ENCODE measurements at places on chromosomes 1 and 21.

GRCh38 chr1:109304226-109304920 is 2.4 kb downstream of the MYBPHL start:
- H3K36me3 ChIP-seq = no peaks in the 10 kb centered on the region
- DNase-seq = no peak
- no peak overlapping the region for H3K4me3 ChIP-seq
- H3K27ac ChIP-seq = no peak overlapping the region
- H3K4me1 ChIP-seq = no peaks in the 10 kb centered on the region

GRCh38 chr1:99441299-99442095 is 177.2 kb downstream of the PLPPR4 start:
- no peaks in the 10 kb centered on the region for H3K4me1 ChIP-seq
- H3K4me3 ChIP-seq = no peak overlapping the region
- DNase-seq = no peak
- H3K27ac ChIP-seq = no peak overlapping the region
- no peaks in the 10 kb centered on the region for H3K27me3 ChIP-seq

GRCh38 chr1:87466621-87467020 is 137.9 kb downstream of the LMO4 start:
- DNase-seq = no peak
- peaks cover 29% of the 10 kb centered on the region for H3K27me3 ChIP-seq
- no peaks in the 10 kb centered on the region for H3K36me3 ChIP-seq
- no peak overlapping the region for H3K4me3 ChIP-seq

GRCh38 chr21:45544449-45545235 is 2.4 kb upstream of the SLC19A1 start:
- H3K27ac ChIP-seq = no peak overlapping the region
- no peaks in the 10 kb centered on the region for H3K27me3 ChIP-seq
- H3K36me3 ChIP-seq = peaks cover 1% of the 10 kb centered on the region
- DNase-seq = no peak
- H3K4me1 ChIP-seq = peaks cover 17% of the 10 kb centered on the region

DNA sequence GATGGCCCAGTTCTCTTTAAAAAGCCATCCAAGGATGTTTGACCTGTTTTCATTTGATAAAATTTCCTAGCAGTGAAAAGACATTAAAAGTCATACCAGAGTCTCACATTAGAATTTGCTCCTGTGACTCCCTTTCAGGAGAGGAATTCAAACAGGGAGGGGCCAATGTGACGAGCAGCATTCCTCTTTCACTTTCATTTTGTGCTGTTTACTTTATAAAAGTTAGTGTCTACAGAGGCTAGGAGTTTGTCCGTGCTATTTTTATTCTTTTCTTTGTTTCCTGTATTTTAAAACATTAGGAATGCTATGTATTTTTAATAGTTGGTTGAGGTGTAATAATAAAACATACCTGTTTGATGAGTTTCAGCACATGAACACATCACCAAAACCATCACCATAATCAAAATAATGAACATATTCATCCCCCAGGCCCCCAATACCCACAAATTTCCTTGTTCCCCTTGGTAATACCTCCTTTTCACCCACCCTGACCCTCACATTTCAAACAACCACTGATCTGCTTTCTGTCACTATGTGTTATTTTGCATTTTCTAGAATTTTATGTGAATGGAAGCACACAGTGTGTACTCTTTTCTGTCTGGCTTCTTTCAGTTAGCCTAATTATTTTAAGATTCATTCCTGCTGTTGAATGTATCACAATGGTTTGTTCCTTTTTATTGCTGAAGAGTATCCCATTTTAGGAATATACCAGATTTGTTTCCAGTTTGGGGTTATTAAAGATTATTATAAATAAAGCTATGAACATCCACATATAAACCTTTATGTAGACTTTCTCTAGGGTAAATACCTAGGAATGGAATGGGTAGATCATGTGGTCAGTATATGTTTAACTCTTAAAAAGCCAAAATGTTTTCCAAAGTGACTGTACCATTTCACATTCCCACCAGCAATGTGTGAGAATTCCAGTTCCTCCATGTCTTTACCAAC is 129.5 kb downstream of the TENT5C start:
- H3K4me3 ChIP-seq = peak overlapping the region; percentile 79
- DNase-seq = no peak
- no peaks in the 10 kb centered on the region for H3K27me3 ChIP-seq

DNA sequence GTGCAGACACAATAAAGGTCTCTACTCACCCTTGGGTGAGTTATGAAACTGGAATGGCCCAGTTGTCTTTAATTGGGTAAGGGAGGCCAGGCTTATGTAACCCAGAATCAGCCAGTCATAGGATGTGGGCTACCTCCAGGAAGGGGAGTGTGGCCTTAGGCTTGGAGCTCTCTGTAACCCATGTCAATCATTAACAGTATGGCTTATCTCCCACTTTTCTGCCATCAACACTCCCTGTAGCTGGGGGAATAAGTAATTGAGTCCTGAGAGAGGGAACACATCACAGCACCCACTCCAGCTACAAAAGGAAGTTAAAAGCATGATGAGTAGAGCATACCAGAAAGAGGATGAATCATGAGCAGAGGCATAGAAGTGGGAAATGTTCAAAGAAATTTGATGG is 327.0 kb upstream of the DUSP10 start:
- no peaks in the 10 kb centered on the region for H3K36me3 ChIP-seq
- H3K4me3 ChIP-seq = no peak overlapping the region
- H3K27ac ChIP-seq = no peak overlapping the region

GRCh38 chr1:3278416-3279181 is 175.9 kb upstream of the ARHGEF16 start:
- H3K36me3 ChIP-seq = no peaks in the 10 kb centered on the region
- no peaks in the 10 kb centered on the region for H3K4me1 ChIP-seq
- no peak for DNase-seq
- no peak overlapping the region for H3K4me3 ChIP-seq
- peaks cover 13% of the 10 kb centered on the region for H3K27me3 ChIP-seq

DNA sequence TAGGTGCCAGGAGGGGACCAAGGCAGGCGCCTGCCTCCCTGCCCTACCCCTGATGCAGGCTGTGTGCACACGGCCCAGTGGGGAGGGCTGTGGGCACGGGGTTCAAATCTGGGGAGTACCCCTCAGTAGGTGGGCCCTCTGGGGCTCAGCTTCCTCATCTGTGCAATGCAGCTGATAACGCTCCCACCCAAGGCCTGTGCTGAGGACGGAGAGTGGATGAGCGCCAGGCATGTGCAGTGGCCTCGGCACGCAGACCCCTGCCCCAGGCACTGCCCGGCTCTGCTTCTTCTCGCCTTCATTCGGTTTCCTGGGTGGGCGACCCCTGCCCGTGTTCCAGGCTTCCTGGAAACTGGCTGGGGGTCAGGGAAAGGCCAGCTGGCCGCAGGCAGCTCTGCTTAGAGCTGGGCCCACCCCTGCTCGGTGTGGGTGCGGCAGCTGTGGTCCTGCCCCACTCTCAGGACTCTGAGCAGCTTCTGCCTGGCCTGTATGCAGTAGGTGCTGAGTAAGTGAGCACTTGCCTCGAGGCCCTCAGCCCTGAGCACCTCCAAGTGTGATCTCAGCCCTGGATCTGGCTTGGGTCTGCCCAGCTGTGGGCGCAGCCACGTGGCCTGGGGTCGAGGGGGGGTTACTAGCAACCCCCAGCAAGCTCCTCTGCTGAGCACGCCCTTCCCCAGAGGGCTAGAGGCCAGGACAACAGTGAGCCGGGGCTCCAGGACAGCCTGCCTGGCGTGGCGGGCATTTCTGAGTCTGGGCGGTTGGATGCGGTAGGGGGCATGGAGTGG is 11.9 kb upstream of the TNFRSF14 start:
- no peaks in the 10 kb centered on the region for H3K27me3 ChIP-seq
- DNase-seq = no peak
- peaks cover 6% of the 10 kb centered on the region for H3K4me1 ChIP-seq
- H3K4me3 ChIP-seq = no peak overlapping the region
- no peak overlapping the region for H3K27ac ChIP-seq

- H3K27ac ChIP-seq = no peak overlapping the region
- H3K27me3 ChIP-seq = peaks cover 53% of the 10 kb centered on the region
- no peak for DNase-seq
- H3K36me3 ChIP-seq = no peaks in the 10 kb centered on the region
- no peaks in the 10 kb centered on the region for H3K4me1 ChIP-seq
- no peak overlapping the region for H3K4me3 ChIP-seq
These were observed 41.4 kb downstream of the MTARC1 start for GRCh38 chr1:220828179-220828490.

DNA sequence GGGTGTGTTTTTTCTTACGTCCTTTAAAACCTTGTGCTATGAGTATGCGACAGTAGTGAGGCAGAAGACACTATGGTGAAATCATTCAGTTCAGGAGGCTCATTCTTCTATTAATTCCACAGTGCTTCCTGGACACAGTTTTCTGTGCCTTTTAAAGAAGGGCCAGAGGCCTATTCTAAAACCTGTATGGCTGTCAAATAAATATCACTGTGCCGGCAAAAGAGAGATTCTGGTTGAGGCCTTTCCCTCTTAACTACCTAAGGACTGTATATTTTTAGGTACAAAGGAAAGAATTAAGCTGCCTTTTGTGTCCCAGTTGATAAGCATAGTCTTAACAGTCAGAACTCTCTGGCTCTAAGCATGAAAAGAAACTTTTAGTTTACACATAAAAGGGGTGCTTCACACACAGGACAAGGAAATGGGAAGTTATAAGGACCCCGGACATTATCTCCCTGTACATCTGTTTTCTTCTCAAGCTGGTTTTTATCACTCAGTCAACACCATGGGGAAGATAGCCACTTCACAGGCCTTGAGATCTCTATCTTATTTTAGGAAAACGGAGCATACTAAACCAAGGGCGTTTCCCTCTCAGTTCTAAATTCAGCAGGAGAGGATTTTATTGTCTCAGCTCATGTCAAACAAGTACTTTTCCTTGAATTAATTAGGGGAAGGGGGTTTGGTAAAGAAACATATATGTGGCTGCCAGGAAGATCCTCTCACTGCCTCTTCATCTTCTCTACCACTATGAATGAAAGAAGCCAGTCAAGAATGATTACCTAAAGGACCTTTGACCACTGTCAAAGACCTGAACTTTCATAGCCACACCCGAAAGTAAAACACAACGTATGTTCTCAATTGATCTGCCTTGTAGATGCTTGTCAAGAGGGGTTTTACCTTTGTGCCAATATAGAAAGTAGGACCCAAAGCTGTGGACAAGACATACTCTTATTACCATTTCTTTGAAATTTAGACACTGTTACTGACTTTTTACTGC is 71.4 kb upstream of the HSPA13 start:
- H3K4me3 ChIP-seq = no peak overlapping the region
- H3K36me3 ChIP-seq = no peaks in the 10 kb centered on the region
- H3K27ac ChIP-seq = peak overlapping the region; percentile 47
- peaks cover 20% of the 10 kb centered on the region for H3K4me1 ChIP-seq

- H3K4me1 ChIP-seq = no peaks in the 10 kb centered on the region
- H3K4me3 ChIP-seq = no peak overlapping the region
- no peaks in the 10 kb centered on the region for H3K27me3 ChIP-seq
- no peak overlapping the region for H3K27ac ChIP-seq
- DNase-seq = no peak
These were observed 553.4 kb downstream of the PLPP3 start for GRCh38 chr1:56025942-56026341.

- peaks cover 20% of the 10 kb centered on the region for H3K36me3 ChIP-seq
- H3K4me1 ChIP-seq = peaks cover 50% of the 10 kb centered on the region
- DNase-seq = no peak
- H3K27ac ChIP-seq = peak overlapping the region; percentile 70
These were observed 48.6 kb downstream of the MDM4 start for GRCh38 chr1:204564835-204565234.

GRCh38 chr1:37865348-37866120 is 6.1 kb upstream of the MTF1 start:
- H3K4me3 ChIP-seq = no peak overlapping the region
- H3K27me3 ChIP-seq = no peaks in the 10 kb centered on the region
- H3K36me3 ChIP-seq = peaks cover 30% of the 10 kb centered on the region
- H3K27ac ChIP-seq = no peak overlapping the region
- H3K4me1 ChIP-seq = no peaks in the 10 kb centered on the region

DNA sequence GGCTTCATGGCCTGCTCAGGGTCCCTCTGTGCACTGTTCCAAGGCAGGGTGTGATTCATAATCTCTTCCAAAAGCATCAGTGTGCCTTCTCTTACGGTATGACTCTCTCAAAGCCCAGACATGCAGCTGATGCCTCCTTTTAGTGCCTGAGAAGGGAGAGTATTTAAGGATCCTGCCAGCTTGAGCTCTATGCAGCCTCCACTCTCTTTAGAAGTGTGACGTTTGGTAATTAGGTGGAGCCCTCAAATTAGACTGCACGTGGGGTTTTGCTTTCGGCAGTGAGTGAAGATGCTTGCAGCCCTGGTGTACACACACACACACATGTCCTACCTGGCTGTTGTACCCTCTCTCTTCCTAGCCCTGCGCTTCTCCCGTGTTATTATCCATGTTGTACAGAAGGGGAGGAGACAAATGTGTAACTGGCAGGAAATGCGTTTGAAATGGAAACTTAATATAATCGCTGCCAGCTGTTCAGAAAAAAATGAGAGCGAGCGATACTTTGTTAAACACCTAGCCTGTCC is 2.6 kb upstream of the C1orf174 start:
- H3K27me3 ChIP-seq = no peaks in the 10 kb centered on the region
- no peak for DNase-seq
- peaks cover 35% of the 10 kb centered on the region for H3K4me1 ChIP-seq
- peaks cover 14% of the 10 kb centered on the region for H3K36me3 ChIP-seq
- H3K27ac ChIP-seq = peak overlapping the region; percentile 90

- peaks cover 16% of the 10 kb centered on the region for H3K36me3 ChIP-seq
- peak overlapping the region; percentile 98 for H3K27ac ChIP-seq
- DNase-seq = no peak
- peaks cover 14% of the 10 kb centered on the region for H3K27me3 ChIP-seq
- H3K4me1 ChIP-seq = peaks cover 49% of the 10 kb centered on the region
These were observed 1.9 kb upstream of the GNB1 start for GRCh38 chr1:1892763-1893120.

DNA sequence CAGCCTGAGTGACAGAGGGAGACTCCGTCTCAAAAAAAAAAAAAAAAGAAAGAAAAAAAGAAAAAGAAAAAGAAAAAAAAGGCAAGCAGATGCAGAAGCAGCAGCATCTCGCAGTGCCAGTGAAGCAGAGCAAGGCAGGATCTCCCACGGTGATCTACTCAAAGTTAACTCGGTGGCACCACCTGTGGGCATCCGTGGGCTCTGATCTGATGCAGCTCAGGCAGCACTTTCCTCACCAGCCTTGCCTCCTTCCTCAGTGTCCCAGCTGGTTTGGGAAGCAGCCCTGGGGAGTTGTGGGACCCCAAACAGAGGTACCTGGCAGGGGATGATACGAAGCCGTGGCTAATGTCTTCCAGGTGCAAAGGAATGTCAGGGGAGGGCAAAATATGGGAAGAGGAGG is 104.3 kb upstream of the KRTAP19-8 start:
- H3K36me3 ChIP-seq = peaks cover 9% of the 10 kb centered on the region
- H3K4me3 ChIP-seq = no peak overlapping the region
- no peak overlapping the region for H3K27ac ChIP-seq
- no peak for DNase-seq
- peaks cover 13% of the 10 kb centered on the region for H3K27me3 ChIP-seq

- no peak for DNase-seq
- H3K4me1 ChIP-seq = peaks cover 3% of the 10 kb centered on the region
- no peaks in the 10 kb centered on the region for H3K36me3 ChIP-seq
- no peak overlapping the region for H3K27ac ChIP-seq
- no peak overlapping the region for H3K4me3 ChIP-seq
These were observed 41.0 kb downstream of the NFIA start for GRCh38 chr1:61123326-61123725.

Data from central memory CD8-positive, alpha-beta T cell (primary cell).